Lung (tissue), 17 donors: ENCODE measurements at places on chromosomes 13 and 19. TPM values are rescaled to one million over a fixed set of nuclear protein-coding genes. Genes with fewer than 3 reads are reported as not detected.

Gene EXOC3L2
- 1.7 TPM for total RNA-seq

Gene C1QTNF9
- 0.28 TPM for total RNA-seq

Gene APOC4
- not detected for total RNA-seq

Gene IL12RB1
- total RNA-seq, result 1.3 TPM

Gene FXYD7
- total RNA-seq, result not detected

Gene NCAN
- 0.03 TPM for total RNA-seq

Gene ADGRE3
- 2.1 TPM for total RNA-seq

DNA sequence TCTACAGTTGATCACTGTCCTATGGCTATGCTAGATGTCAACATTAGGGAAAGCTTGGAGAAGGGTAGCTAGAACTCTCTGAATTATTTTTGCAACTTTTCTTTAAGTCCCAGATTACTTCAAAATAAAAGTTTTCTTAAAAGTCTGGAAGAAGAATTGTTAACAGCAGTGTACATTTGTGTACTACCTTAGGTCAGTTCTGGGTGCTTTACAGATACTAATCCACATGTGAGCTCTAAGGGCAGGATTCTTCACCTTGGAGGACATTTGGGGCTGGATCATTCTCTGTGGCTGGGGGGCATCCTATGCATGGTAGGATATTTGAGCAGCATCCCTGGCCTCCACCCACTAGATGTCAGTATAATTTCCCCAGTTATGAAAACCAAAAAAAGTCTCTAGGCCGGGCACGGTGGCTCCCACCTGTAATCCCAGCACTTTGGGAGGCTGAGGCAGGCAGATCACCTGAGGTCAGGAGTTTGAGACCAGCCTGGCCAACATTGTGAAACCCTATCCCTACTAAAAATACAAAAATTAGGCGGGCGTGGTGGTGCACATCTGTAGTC is 2.8 kb downstream of the BRME1 start:
- no peaks in the 10 kb centered on the region for H3K27me3 ChIP-seq
- no peaks in the 10 kb centered on the region for H3K36me3 ChIP-seq
- no peak for DNase-seq
- no peak overlapping the region for H3K27ac ChIP-seq
- H3K4me1 ChIP-seq, result no peaks in the 10 kb centered on the region

DNA sequence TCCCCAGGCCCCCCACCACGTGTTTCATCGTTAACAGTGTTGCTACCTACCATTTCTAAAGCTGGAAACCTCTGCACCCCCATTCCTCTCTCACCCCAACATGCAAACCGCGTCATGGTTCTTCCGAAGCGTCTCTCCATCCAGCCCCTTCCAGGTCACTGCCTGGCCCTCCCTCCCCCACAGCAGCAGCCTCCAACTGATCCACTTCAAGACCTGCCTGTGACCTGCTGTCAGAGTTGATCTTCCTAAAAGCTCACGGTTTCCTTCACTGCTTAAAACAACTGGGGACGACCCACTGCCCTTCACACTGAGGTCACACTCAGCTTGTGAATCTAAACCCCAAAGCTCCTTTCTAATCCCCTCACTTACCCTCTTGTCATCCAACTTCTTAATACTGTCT is 47.7 kb downstream of the STK24 start:
- H3K36me3 ChIP-seq, result no peaks in the 10 kb centered on the region
- no peak overlapping the region for H3K4me3 ChIP-seq
- peaks cover 7% of the 10 kb centered on the region for H3K4me1 ChIP-seq
- H3K27me3 ChIP-seq, result no peaks in the 10 kb centered on the region

GRCh38 chr13:104737713-104738112 is 1671.5 kb upstream of the SLC10A2 start:
- H3K4me3 ChIP-seq, result no peak overlapping the region
- H3K27ac ChIP-seq, result no peak overlapping the region
- H3K36me3 ChIP-seq, result no peaks in the 10 kb centered on the region
- H3K27me3 ChIP-seq, result no peaks in the 10 kb centered on the region

GRCh38 chr19:19866611-19867248 is 1.0 kb downstream of the ZNF253 start:
- H3K27ac ChIP-seq, result peak overlapping the region; percentile 94
- peaks cover under 1% of the 10 kb centered on the region for H3K36me3 ChIP-seq
- peak; percentile 43 for DNase-seq
- H3K4me1 ChIP-seq, result peaks cover 5% of the 10 kb centered on the region
- H3K4me3 ChIP-seq, result peak overlapping the region; percentile 57

DNA sequence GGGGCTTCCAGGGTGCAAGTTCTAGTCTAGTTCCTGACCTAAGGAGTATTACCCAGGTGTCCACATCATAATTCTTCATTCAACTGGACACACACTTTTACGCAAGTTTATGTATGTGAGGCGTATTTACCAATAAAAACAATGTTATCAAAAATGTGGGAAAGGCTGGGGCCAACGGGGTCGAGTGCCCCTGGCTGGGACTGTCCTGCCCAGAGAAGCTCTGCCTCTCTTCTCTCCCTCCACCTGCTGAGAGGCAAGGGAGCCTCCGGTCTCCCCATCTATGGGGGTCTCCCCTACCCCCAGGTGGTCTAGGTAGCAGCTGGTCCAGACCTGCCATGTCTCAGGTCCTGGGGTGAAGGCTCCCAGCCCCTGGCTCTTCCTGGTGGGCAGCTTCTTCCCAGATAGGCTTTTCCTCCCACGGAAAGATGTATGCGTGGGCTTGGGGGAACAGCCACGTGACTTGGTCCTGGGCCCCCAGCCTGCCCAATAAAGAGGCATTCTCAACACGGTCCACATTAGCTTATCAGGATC is 132.4 kb downstream of the USP12 start:
- no peak for DNase-seq
- no peaks in the 10 kb centered on the region for H3K36me3 ChIP-seq
- H3K4me3 ChIP-seq, result no peak overlapping the region
- H3K27me3 ChIP-seq, result no peaks in the 10 kb centered on the region

- no peak for DNase-seq
- no peaks in the 10 kb centered on the region for H3K27me3 ChIP-seq
- H3K4me1 ChIP-seq, result no peaks in the 10 kb centered on the region
- no peak overlapping the region for H3K27ac ChIP-seq
- no peak overlapping the region for H3K4me3 ChIP-seq
Measured at GRCh38 chr13:76210262-76210661, 574.1 kb downstream of the LMO7 start.

DNA sequence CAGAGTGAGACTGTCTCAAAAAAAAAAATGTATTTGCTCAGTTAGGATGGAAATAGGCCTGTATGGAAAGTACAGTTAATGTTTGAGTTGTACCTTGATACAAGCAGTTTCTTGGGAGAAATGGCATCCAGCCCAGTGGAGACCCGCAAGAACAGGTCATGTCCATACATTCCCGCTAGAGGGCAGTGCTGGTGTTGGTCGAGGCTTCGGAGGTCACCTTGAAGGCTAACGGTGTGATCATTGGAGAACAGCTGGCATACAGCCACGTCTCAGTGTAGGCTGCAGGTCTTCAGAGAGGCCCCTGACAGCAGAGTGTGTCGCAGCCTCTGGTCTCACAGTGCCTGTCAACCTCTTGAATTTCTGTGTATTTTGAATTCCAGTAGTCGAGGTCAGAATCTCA is 7.5 kb downstream of the ZNF610 start:
- no peaks in the 10 kb centered on the region for H3K4me1 ChIP-seq
- no peak overlapping the region for H3K4me3 ChIP-seq
- no peak overlapping the region for H3K27ac ChIP-seq
- H3K36me3 ChIP-seq, result peaks cover 4% of the 10 kb centered on the region
- DNase-seq, result peak; percentile 80

- DNase-seq, result no peak
- H3K4me1 ChIP-seq, result peaks cover 13% of the 10 kb centered on the region
- H3K27me3 ChIP-seq, result peaks cover 19% of the 10 kb centered on the region
- peak overlapping the region; percentile 23 for H3K4me3 ChIP-seq
- H3K27ac ChIP-seq, result peak overlapping the region; percentile 55
- H3K36me3 ChIP-seq, result no peaks in the 10 kb centered on the region
Measured at GRCh38 chr19:40466219-40466984, 399 bp upstream of the SPTBN4 start.

DNA sequence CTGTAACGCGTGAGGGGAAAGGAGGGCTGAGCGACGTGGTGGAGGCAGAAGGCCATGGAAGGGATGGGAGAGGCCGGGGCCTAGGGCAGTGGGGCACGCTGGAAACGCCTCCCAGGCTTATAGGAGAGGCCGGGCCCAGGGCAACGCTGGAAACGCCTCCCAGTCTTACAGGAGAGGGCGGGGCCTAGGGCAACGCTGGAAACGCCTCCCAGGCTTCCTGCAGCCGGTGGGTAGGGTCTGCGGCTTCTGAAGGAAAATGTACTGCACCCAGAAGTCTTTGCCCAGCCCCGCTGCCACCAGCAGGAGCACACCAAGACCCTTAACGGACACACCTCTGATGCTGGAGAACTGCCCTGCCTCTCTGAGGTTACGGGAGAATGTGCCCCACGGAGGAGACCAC is 9.1 kb downstream of the CACTIN start:
- H3K27me3 ChIP-seq, result no peaks in the 10 kb centered on the region
- H3K36me3 ChIP-seq, result peaks cover 16% of the 10 kb centered on the region
- H3K4me3 ChIP-seq, result no peak overlapping the region
- no peak for DNase-seq

- H3K27ac ChIP-seq, result no peak overlapping the region
- H3K4me1 ChIP-seq, result no peaks in the 10 kb centered on the region
- DNase-seq, result no peak
- no peaks in the 10 kb centered on the region for H3K27me3 ChIP-seq
- no peaks in the 10 kb centered on the region for H3K36me3 ChIP-seq
Measured at GRCh38 chr19:18648973-18649315, 12.1 kb downstream of the KLHL26 start.

GRCh38 chr19:58330458-58330857 is 3.7 kb downstream of the ZSCAN22 start:
- no peak overlapping the region for H3K27ac ChIP-seq
- no peaks in the 10 kb centered on the region for H3K27me3 ChIP-seq
- H3K4me3 ChIP-seq, result no peak overlapping the region
- no peaks in the 10 kb centered on the region for H3K36me3 ChIP-seq
- H3K4me1 ChIP-seq, result peaks cover 9% of the 10 kb centered on the region

GRCh38 chr13:30477346-30478195 is 11.8 kb upstream of the HMGB1 start:
- no peak overlapping the region for H3K4me3 ChIP-seq
- H3K27me3 ChIP-seq, result no peaks in the 10 kb centered on the region
- H3K36me3 ChIP-seq, result no peaks in the 10 kb centered on the region

DNA sequence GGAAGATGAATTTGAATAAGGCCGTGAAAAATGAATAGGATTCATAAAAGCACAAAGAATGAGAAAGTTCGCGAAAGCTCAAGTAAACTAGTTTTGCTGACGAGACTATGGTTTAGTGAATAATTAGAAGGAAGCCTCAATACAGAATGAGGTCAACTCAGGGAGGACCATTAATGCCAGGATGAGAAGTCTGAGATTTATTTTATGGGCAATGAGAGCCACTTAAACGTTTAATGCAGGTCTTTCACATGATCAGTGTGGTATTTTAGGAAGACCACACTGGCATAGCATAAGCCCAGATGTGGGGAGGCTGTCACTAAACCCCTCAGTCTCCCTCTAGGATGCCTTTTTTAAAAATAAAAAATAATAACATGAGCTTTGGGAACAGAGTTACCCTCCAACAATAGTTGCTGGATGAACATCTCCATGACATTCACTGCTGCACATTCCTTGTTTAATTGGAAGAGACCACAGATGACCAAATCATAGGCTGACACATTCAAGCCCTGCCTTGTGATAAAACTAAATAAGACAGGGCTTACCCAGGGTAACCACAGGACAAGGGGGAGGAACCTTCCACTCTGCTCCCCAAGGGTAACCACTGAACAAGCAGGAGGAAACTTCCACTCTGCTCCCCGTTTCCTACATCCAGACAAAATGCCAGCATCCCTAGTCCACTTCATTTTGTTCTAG is 43.6 kb upstream of the LSM14A start:
- H3K4me3 ChIP-seq, result no peak overlapping the region
- DNase-seq, result no peak
- H3K27me3 ChIP-seq, result no peaks in the 10 kb centered on the region
- H3K4me1 ChIP-seq, result no peaks in the 10 kb centered on the region
